ENCODE measurements at places on chromosomes 2 and 18.

DNA sequence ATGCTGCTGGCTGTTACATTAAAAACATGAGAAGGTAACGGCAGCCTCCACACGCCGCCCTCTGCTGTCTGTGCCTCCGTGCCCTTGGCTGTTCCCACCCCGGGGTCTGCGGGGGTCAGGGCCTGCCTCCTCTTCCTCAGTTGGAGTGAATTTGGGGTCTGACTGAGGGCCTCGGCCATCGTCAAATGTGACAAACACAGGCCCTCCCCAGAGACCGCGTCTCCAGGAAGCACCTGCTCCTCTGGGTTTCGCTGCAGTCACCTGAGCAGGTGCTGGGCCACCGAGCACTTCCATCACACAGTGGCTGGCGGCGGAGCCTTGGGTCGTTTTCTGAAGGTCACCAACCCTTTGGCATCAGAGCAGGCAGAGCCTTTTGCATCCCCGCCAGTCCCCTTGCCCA is 70.9 kb downstream of the NFATC1 start:
- DNase-seq = no peak

DNA sequence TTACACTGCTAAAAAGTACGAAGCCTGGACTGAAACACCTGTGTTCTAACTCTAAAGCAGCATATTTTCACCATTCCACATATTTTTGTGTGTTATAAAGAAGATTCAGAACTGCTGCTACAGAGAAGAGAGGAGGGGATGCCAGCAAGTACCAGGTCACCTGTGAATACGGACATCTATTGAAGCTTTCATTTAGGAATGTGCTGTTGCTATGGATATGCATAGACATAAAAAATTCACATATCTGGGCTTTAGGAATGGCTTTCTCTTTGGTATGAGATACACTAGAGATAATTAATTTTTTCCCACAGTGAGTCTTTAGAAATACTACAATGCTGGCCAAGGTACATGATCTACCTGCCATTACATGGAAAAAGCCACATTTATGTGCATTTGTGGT is 238.5 kb downstream of the WDR7 start:
- no peak for DNase-seq

GRCh38 chr18:79355433-79356335 is 40.0 kb upstream of the NFATC1 start:
- DNase-seq = no peak

- no peak for DNase-seq
These were observed 111.2 kb upstream of the KLHL29 start for GRCh38 chr2:23273786-23274185.

- DNase-seq = no peak
These were observed 326.3 kb downstream of the TSN start for GRCh38 chr2:122081751-122082150.

DNA sequence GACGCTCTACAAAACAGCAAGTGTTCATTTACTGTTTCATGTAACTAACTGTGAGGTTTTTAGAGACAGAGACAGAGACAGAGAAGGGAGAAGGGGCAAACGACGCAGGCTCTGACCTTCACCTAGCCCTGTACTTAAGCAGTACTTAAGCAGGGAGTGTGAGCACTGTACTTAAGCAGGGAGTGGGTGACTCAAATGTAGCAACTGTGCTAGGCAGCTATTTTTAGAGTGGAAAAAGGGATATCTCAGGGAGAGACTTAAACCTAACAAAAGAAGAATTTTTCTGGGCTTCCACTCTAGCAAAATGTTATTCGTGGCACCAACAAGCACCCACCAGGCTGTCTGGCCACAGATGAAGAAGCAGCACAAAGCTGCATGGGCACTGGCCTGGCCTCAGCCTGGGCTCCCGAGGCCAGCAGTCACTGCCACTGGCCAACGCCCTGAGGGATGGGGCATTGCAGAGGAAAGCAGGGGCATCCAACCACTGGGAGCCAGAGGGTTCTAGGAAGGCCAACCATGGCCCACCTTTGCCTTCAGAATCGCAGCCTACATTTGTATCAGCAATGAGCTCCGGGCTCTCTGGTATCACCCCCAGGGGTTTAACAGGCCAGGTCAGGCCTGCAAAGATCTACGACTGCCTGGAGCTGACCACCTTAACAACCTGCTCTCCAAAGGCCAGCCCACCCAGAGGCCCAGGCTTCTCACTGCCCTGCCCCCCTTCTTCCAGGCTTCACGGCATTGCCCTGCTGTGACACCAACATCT is 154.3 kb downstream of the TTC32 start:
- DNase-seq = no peak

DNA sequence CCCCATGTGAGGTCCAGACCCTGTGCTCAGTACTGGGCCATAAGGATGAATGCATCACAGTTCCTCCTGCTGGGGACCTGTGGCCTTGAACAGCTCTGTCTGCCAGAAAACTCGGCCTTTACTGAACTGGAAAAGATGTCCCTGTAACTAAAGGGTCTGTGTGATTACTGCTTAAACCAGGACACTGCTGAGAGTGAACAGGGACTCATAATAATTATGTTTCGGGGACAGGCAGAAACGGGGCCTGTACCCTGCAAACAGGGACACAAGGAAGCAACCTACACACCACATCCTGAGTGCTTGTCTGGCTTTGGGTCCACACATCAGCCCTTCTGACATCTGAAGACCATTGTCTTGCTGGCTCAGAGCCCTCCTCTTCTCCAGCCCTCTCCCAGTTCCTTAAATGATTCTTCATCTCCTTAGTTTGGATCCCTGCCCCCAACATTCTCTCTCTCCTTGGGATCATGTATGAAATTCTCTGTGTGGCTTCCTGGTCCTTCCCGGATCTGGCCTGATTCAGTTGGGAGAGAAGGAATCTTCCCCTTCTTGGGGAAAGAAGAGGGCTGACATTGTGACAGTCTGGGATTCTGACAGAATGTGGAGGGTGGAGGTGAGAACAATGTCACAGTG is 248.0 kb downstream of the MYCN start:
- no peak for DNase-seq

DNA sequence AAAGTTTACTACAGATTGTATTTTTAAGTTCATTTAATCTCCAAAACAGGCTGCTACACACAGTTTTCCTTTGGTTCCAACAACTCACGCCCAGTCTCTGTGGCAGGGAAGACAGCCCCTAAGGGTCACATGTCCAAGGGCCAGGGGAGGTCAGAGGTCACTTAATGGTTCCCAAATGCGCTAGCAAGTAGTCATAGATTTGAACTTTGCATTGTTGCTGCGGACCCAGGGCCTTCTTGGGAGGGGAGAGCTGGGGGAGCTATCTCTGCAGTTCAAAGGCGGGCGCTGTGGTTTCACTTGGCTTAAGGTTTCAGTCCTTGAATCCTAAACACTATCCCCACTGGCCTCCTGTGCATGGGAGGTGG is 74.8 kb upstream of the ZNF532 start:
- DNase-seq = no peak

All from D721Med (cell line).